ENCODE measurements at places on chromosomes 13 and 19.

DNA sequence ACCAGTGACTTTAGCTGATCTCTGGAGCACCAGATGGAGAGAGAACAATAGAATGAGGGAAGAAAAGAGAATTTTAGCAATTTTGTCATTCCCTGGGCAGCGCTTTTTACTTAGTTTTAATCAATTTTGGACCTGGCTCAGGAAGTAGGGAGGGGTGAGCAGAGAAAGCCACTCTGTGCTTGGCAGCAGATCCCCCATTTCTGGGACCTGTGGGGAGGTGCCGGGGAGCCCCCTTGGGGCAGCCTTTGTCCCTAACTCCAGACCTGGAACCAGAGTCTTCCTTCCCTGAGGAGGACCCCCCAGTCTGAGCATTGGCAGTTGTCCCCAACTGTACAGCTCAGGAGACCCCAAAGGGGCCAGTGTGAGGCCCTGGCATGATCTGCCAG is 10.5 kb downstream of the LYL1 start:
- no peak overlapping the region for H3K27ac ChIP-seq
- no peaks in the 10 kb centered on the region for H3K36me3 ChIP-seq
- no peak for DNase-seq
- peaks cover 2% of the 10 kb centered on the region for H3K27me3 ChIP-seq
- peaks cover 10% of the 10 kb centered on the region for H3K4me1 ChIP-seq

- no peak for DNase-seq
- no peaks in the 10 kb centered on the region for H3K27me3 ChIP-seq
- no peaks in the 10 kb centered on the region for H3K36me3 ChIP-seq
- no peak overlapping the region for H3K4me3 ChIP-seq
- no peaks in the 10 kb centered on the region for H3K4me1 ChIP-seq
- no peak overlapping the region for H3K27ac ChIP-seq
Observed at GRCh38 chr13:100138859-100139491, 50.1 kb downstream of the PCCA start.

- H3K27me3 ChIP-seq, result no peaks in the 10 kb centered on the region
- no peak overlapping the region for H3K4me3 ChIP-seq
- DNase-seq, result no peak
- no peak overlapping the region for H3K27ac ChIP-seq
Observed at GRCh38 chr19:40619333-40620160, 18.4 kb downstream of the LTBP4 start.

DNA sequence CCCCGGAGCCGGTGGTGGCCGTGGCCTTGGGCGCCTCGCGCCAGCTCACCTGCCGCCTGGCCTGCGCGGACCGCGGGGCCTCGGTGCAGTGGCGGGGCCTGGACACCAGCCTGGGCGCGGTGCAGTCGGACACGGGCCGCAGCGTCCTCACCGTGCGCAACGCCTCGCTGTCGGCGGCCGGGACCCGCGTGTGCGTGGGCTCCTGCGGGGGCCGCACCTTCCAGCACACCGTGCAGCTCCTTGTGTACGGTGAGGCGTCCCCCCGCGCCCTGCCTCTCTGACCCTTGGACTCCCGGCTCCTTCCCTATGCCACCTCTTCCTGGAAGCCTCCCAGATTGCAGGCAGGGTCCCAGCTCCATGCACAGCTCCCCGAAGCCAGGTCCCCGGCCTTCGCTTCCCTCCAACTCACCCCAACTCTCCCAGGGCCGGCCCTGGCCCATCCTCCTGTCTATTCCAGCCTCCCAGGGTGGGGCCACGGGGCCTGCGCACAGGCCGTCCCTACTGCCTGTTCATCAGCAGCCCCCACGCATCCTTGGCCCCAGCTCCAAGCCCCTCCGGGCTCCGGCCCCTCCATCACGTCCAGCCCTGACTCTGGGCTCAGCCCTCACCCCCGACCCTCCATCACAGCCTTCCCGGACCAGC is 1.7 kb downstream of the MADCAM1 start:
- H3K27ac ChIP-seq, result no peak overlapping the region
- H3K27me3 ChIP-seq, result peaks cover 10% of the 10 kb centered on the region
- DNase-seq, result no peak
- no peaks in the 10 kb centered on the region for H3K36me3 ChIP-seq
- H3K4me1 ChIP-seq, result no peaks in the 10 kb centered on the region

- H3K36me3 ChIP-seq, result no peaks in the 10 kb centered on the region
- peak; percentile 82 for DNase-seq
- H3K27me3 ChIP-seq, result no peaks in the 10 kb centered on the region
- no peaks in the 10 kb centered on the region for H3K4me1 ChIP-seq
- H3K4me3 ChIP-seq, result no peak overlapping the region
Observed at GRCh38 chr13:25213715-25214114, 41.6 kb upstream of the AMER2 start.

- peaks cover 7% of the 10 kb centered on the region for H3K4me1 ChIP-seq
- DNase-seq, result no peak
- H3K36me3 ChIP-seq, result no peaks in the 10 kb centered on the region
- no peaks in the 10 kb centered on the region for H3K27me3 ChIP-seq
- H3K4me3 ChIP-seq, result no peak overlapping the region
Observed at GRCh38 chr19:46626446-46626845, 1.6 kb upstream of the PTGIR start.

- no peak overlapping the region for H3K27ac ChIP-seq
- no peaks in the 10 kb centered on the region for H3K4me1 ChIP-seq
- H3K27me3 ChIP-seq, result no peaks in the 10 kb centered on the region
- DNase-seq, result no peak
Observed at GRCh38 chr13:80823472-80823871, 482.5 kb upstream of the SPRY2 start.

GRCh38 chr19:15286688-15287365 is 45.5 kb downstream of the BRD4 start:
- H3K4me3 ChIP-seq, result no peak overlapping the region
- H3K4me1 ChIP-seq, result peaks cover 20% of the 10 kb centered on the region
- H3K36me3 ChIP-seq, result no peaks in the 10 kb centered on the region
- DNase-seq, result no peak
- no peaks in the 10 kb centered on the region for H3K27me3 ChIP-seq

GRCh38 chr13:85742355-85742754 is 56.9 kb downstream of the SLITRK6 start:
- no peaks in the 10 kb centered on the region for H3K27me3 ChIP-seq
- DNase-seq, result no peak
- H3K4me1 ChIP-seq, result no peaks in the 10 kb centered on the region
- no peaks in the 10 kb centered on the region for H3K36me3 ChIP-seq
- H3K4me3 ChIP-seq, result no peak overlapping the region

DNA sequence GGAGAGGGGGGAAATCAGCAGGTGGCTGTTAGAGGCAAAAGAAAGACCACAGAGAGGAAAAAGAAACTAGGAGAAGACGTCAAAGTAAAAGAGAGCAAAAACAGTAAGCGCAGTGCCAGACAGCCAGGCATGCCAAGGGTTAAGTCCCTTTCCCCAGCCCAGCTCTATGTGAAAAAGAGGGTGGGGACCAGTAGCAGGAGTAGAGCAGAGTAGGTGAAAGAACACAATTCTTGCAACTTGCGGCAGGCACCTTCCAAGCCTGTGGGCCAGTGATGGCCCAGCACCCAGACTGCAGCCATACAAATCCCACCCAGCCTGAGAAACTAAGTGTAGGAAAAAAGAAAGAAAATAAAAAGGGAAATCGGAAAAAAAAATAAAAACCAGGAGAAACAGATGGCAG is 64.2 kb upstream of the ZNF85 start:
- H3K36me3 ChIP-seq, result no peaks in the 10 kb centered on the region
- H3K4me3 ChIP-seq, result no peak overlapping the region
- no peak overlapping the region for H3K27ac ChIP-seq

- H3K36me3 ChIP-seq, result no peaks in the 10 kb centered on the region
- H3K27ac ChIP-seq, result no peak overlapping the region
- no peaks in the 10 kb centered on the region for H3K27me3 ChIP-seq
- H3K4me3 ChIP-seq, result no peak overlapping the region
- DNase-seq, result peak; percentile 54
- H3K4me1 ChIP-seq, result no peaks in the 10 kb centered on the region
Observed at GRCh38 chr19:23436944-23437343, 41.7 kb upstream of the ZNF91 start.

GRCh38 chr19:54415901-54416673 is 823 bp downstream of the TTYH1 start:
- H3K27ac ChIP-seq, result no peak overlapping the region
- no peak for DNase-seq
- H3K4me3 ChIP-seq, result no peak overlapping the region
- peaks cover 16% of the 10 kb centered on the region for H3K27me3 ChIP-seq
- no peaks in the 10 kb centered on the region for H3K4me1 ChIP-seq

GRCh38 chr13:32309312-32310133 is 5.6 kb downstream of the ZAR1L start:
- DNase-seq, result no peak
- no peaks in the 10 kb centered on the region for H3K36me3 ChIP-seq
- H3K4me1 ChIP-seq, result no peaks in the 10 kb centered on the region
- H3K27me3 ChIP-seq, result no peaks in the 10 kb centered on the region
